Hematopoietic multipotent progenitor cell treated with erythropoietin and hydrocortisone succinate and interleukin-3 and kit ligand, for 17 days (in vitro differentiated cells): ENCODE measurements at places on chromosomes 13 and 19.

GRCh38 chr19:18364826-18365528, 21.0 kb upstream of the GDF15 start:
- peak; percentile 94 for DNase-seq

DNA sequence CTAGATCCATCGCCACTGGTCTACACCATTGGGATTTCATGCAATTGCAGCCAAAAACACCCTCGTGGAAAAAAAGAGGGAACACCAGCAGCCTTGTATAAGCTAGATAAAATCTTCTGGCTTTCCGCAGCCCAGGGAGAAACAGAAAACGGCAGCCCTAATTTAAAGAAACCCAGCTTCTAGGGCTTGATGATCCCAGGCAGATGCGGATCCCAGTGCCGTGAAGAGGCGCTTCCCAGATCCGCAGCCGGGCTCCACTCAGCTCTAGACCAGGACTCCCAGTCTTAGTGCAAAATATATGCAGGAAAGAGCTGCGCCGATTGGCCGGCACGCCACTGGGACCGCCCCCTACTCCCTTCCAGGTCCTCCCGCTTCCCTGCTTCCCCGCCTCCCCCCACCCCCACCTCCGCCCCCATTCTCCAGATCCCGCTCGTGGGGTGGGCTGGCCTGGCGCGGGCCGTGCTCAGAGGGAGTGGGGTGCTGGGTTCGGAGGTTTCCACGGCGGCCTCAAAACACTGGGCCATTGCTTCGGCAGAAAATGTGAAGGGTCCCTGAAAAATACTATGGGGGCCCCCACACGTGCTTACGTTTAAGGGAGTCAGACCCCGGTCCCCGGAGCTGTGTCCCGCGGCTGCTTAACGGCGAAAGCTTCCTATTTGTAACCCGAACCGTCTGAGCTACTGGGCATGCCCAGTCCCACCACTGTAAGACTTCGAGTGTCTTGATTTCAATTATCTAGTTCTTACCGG, 63.1 kb downstream of the SERP2 start:
- peak; percentile 80 for DNase-seq

DNA sequence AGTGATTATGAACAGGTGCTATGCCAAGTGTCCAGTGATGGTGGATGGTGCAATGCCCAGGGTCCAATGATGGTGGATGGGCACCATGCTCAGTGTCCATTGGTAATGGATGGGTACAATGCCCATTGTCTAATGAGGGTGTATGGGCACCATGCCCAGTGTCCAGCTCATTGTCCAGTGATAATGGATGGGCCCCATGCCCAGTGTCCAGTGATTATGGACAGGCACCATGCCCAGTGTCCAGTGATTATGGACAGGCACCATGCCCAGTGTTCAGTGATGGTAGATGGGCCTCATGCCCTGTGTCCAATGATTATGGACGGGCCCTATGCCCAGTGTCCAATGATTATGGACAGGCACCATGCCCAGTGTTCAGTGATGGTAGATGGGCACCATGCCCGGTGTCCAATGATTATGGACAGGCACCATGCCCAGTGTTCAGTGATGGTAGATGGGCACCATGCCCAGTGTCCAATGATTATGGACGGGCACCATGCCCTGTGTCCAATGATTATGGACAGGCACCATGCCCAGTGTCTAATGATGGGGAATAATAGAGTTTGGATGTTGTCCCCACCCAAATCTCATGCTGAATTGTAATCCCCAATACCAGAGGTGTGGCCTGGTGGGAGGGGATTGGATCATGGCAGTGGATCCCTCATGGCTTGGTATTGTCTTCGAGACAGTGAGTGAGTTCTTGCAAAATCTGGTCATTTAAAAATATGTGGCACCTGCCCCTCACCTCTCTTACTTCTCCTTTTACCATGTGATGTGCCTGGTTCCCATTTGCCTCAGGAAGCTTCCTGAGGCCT, 87.8 kb downstream of the ANKRD10 start:
- no peak for DNase-seq

GRCh38 chr19:4633140-4633967, 6.0 kb upstream of the TNFAIP8L1 start:
- peak; percentile 78 for DNase-seq

- no peak for DNase-seq
Measured at GRCh38 chr13:98557937-98558792, 18.7 kb downstream of the STK24 start.

- no peak for DNase-seq
Measured at GRCh38 chr19:41895745-41896580, 13.0 kb downstream of the ARHGEF1 start.

DNA sequence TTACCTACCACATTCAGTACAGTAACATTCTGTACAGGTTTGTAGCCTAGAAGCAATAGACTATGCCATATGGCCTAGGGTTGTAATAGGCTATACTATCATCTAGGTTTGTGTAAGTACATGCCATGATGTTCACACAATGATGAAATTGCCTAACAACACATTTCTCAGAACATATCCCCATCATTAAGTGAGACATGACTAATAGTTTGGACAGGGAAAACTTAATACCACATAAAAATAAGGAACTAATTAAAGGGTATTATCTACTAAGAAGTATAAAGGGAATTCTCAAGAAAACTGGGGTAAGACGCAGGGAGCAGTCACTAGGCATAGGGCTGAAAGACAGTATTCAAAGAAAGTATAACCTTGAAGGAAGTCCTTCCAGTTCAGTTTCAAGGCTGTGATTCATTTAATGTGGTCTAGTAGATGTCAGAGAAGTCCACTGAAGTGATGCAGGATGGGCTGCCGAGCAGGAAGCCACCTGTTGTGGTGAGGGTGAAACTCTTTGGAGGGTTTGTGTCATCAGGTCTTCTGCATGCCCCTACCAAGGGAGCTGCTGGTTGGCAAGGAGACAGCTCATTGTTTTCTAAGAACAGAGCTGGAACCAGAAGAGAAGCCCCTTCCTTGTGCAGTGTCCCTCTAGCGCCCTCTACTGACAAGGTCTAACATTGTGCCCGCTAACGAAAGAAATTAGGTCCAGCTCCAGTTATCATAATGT, 122.9 kb downstream of the OLFM4 start:
- DNase-seq: peak; percentile 30

DNA sequence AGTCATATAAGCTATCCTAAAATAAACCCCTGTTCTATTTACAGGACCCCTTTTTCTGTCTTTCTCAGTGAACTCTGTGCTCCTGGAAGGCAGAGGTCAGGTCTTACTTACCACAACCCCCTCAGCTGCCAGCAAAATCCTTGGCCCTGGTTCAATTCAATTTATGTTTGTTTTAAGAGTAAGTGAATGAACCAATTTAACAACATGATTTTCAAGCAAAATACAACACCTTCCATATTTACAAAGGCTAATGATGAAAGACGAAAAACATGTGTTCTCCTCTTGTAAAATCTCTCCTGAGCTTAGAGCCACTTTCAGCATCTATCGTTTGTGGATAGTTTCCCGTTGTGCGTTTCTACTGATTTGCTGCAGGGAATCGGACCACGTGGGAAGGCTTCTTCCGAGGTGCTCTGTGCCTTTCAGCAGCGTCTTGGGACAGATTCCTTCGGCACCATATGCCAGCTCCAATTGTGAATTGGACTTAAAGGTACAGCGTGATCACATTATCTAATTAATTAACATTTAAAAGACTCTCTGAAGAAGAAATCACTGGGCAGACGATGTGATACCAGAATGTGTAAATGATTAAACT, 411.7 kb downstream of the IRS2 start:
- DNase-seq: no peak

GRCh38 chr13:43364210-43365038, 341.0 kb downstream of the DNAJC15 start:
- DNase-seq: no peak
